Ammon's horn (tissue), 1 donor: ENCODE measurements at places on chromosomes 2 and 18.

DNA sequence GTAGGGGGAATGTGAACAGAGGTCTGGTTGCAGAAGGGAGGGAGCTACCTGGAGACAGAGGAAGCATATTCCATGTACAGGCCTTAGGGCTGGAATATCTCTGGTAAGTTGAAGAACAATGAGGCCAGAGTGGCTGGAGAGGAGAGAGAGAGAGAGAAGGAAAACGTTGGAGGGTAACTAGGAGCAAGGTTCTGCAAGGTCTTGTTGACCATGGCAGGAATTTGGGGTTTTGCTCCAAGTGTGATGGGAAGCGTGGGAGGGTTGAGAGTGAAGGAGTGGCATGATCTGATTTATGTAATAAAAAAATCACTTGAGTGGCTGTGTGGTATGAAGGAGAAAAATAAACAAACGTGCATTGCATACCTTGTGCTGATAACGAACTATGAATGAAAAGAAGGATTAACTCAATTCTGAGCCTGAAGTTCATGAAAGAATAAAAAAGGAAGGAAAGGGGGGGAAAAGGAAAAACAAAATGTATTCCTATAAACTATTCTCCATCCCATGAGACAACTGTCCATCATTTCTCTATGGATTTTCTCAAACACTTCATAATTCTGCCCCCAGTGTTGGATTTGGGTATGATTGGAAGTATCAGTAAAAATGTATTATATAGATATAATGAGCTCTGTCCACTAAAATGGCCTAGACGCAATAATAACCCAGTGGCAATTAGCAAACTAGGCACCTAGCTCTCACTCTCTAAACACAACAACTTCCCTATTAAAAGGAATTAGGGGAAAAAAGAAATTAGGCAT is 59.7 kb upstream of the PMAIP1 start:
- no peak for DNase-seq

DNA sequence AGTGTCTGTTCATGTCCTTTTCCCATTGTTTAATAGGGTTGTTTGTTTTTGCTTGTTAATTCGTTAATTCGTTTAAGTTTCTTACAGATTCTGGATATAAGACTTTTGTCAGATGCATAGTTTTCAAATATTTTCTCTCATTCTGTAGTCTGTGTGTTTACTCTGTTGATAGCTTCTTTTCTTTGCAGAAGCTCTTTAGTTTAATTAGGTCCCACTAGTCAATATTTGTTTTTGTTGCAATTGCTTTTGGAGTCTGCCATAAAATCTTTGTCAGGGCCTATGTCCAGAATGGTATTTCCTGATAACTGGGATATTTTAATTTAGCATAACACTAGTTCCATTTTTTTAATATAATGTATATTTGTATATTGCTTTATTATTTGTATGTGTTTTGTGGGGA is 1380.1 kb downstream of the SUCLG1 start:
- DNase-seq: no peak

DNA sequence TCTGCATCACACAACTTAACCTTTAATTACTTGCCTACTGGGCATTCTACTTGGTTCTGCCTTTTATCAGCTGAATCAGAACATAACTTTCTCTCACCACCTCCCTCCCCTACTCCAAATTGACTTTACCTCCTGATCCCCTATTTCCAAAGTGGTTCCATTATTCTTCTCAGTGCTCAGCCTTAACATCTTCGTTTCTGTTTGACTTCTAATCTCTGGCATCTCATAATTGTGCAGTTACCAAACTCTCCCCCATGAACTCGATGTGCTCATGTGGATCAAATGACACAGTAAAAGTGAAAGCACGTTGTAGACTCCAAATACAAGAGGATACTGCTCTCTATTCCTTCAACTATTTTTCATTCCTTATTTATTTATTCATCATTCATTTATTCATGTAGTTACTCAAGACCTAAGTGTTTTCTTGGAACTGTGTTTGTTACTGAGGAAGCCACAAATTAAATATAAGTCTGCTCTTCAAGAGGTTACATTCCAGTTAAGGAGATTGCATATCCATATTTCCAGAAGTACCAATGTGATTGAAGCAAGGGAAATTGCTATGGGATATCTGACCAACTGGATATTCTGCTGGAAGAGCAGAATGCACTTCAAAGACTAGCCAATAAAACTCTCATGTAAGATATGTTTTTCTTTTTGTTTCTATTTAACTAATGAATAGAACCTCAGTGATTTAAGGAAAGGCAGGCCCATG is 158.8 kb downstream of the TMEFF2 start:
- DNase-seq: no peak

- no peak for DNase-seq
Measured at GRCh38 chr2:223929571-223930102, 15.5 kb downstream of the WDFY1 start.

DNA sequence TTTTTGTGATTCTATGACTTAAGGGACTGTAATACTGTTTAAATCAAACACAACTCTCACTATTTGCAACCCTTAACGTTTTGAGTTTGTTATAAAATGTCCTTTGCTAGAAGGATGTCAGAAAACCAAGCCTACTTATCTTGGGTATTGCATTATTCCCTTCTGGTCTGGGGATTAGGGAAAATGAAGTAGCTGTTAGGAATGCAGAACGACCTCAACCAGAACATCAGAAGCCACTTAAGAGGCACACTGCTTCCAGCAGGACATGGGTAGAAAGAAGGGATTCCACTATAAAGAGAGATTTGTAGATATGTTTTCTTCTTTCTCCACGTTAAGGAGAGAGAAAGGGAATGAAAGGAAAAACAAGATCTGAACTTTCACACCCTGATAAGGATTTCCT is 101.2 kb downstream of the SETBP1 start:
- no peak for DNase-seq

GRCh38 chr2:44044281-44044720 is 48.5 kb upstream of the LRPPRC start:
- peak; percentile 94 for DNase-seq

GRCh38 chr2:66569321-66569851 is 134.5 kb downstream of the MEIS1 start:
- DNase-seq: no peak

DNA sequence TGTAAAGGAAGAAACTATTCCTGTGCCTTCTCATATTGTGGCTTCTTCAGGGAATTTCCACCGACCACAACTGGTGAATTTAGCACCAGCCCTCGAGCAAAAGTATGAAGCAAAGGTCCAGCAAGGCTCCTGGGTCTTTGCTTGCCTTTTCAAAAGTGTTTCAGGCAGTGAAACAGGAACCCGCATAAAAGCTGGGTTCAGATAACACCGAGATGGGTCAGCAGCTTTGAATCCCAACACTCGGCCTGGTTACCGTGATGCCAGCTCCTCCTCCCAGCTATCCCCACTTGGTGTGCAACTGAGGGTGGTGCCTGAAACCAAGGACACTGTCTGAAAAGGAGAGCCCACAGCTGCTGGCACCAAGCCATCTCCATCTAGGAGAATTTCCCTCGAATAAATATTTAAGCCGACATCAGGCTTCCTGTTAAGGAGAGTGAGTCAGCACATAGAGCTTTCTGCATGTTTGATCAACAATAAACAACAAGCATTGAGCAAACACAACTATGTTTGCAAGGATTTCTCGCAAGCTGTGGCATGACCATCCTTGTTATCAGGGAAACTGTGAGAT is 69.5 kb downstream of the ANTXR1 start:
- DNase-seq: no peak

DNA sequence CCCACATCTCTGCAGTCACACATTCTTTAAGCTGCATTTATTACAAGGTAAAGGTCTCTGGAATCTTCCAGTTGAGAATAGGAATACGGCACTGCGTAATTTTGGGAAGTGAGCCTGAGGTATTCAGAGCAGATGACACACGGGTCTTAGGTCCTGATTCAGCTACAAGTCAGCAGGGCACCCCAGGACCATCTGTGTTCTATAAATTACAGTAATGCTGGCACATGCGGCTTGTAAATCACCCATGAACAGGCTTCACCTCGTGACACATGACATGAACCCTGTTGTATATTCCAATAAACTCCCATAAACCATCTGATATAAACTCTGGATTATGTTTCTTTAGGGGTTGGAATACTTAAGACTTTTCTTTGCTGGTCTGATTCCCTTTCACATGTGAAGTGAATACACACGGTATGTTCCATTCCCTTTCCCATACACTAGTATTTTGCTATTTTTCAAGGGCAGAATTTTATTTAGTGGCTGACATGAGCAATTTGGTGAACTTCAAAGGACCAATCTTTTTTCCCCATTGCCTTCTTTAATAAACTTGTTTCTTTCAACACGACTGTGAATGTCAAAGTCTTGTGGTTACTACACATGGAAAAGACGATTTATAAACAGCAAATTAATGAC is 298.6 kb downstream of the MEIS1 start:
- DNase-seq: no peak

- DNase-seq: no peak
Measured at GRCh38 chr2:165594231-165594934, 124.9 kb downstream of the CSRNP3 start.

- no peak for DNase-seq
Measured at GRCh38 chr18:9700261-9700796, 7.8 kb upstream of the RAB31 start.

DNA sequence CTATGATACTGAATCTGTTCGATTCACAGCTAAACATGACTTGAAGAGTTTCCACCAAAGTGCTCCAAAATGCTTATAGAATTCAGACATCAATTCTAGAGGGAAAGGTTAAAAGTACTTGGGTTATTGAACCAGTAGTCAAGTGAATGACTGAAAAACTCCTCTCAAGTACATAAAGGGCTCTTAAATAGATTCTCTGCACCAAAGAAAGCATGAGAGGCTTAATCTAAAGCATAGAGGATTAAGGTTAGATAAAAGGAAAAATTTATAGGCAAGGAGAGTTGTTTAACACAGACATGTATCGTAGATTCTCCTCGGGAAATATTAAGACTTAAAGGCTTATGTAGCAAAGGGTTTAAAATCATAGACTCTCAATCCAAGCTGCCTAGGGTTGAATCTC is 701.4 kb downstream of the ERBB4 start:
- DNase-seq: no peak

GRCh38 chr2:105410554-105410953 is 11.7 kb upstream of the FHL2 start:
- DNase-seq: no peak

- no peak for DNase-seq
Measured at GRCh38 chr2:195505701-195506100, 151.3 kb upstream of the SLC39A10 start.

DNA sequence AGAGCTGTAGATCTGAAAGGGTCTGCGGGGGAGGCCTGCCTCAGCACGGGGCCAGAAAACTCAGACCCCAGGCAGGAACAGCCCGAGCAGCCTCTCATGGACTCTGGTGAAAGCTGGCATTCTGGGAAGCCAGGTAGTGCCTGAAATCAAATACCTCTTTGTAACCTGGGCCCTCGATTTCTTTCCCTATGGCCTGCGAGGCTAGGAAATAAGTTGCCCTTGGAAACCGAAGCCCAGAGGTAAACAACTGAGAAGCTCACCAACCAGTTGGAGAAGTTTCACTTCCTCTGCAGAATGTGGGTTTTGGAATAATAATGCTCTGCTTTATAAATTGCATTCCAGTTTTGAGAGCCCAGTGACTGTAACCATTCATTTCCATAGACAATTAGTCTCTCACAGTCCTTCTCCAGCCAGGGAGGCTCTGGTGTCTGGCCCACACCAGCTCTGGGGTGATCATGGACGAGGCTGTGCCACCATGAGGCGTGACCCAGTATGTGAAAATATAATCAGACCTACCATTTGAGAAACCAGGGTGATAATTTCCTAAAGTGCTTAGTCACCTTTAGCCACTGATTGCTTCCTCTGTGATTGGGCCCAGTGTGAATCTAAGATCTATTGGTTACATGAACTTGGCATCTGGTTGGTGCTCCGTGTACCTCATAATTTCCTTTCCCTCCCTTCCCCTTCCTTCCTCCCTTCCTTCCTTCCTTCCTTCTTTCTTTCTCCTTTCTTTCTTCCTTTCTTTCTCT is 133.1 kb upstream of the PELI1 start:
- peak; percentile 50 for DNase-seq

DNA sequence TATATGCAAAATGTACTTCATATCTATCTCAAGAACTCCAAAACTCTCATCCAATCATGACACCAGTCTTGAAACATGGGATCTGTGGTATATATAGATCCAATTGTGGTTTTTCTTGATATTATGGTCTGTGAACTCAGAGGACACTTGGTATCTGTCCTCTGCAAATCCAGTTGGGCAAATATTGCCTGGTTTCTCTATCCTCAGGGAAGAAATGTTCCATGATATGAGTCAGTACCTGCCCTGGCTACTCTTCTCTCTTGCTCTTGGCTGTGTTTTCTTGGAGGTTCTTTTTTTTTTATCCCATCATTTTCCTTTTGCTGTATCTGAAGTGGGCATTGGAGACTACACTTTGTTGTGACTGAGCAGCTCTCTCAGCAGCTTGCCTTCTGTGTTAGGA is 10.9 kb downstream of the NBEAL1 start:
- no peak for DNase-seq

GRCh38 chr2:186517090-186517489 is 31.0 kb downstream of the ZC3H15 start:
- DNase-seq: no peak

GRCh38 chr18:59881728-59882656 is 17.8 kb upstream of the PMAIP1 start:
- DNase-seq: peak; percentile 17

DNA sequence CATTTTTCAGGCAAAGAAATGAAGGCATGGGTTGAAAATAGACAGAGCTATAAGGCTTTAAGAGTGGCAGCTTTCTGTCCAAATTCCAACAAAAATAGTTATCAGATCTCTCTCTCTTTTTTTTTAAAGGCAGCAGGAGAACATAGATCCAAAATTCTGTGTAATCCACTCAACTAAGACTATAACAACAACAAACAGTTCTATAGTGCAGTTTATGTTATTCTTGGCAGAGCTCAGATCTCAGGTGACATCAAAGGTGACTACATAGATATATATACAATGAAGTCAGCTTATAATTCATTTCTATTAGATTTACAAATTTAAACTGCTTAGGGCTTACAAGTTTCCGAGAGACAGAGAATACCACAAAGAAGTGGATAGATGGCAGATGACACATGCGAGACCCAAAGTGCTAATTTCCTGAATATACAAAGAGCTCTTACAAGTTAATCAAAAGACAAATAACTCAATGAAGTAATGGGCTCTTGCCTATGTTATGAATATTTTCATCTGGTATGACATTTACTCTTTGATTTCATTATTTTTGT is 223.2 kb downstream of the BCL2 start:
- no peak for DNase-seq

GRCh38 chr2:96903318-96903717 is 33.4 kb upstream of the SEMA4C start:
- no peak for DNase-seq

- DNase-seq: no peak
Measured at GRCh38 chr2:45649462-45649857, 2.0 kb upstream of the PRKCE start.

GRCh38 chr2:74385396-74385795 is 5.3 kb upstream of the DCTN1 start:
- peak; percentile 81 for DNase-seq
